ENCODE measurements at places on chromosomes 12 and 14. TPM values are rescaled to one million over a fixed set of nuclear protein-coding genes. Genes with fewer than 3 reads are reported as not detected.

DNA sequence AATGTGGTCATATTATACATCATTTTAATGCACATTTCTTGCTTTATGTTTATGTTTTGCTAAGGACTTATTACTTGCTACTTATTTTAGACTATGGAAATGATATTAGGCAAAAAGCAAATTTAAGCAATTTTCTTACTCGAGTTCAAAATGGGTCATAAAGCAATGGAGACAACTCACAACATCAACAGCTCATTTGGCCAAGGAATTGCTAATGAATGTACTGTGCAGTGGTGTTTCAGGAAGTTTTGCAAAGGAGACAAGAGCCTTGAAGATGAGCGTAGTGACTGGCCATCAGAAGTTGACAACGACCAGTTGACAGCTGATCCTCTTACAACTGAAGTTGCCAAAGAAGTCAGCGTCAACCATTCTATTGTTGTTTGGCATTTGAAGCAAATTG, 831.8 kb upstream of the SEL1L start:
- no peak for DNase-seq

Gene OAS2
- polyA plus RNA-seq, result 21.0 TPM

Gene GRIP1
- 0.35 TPM for polyA plus RNA-seq

- DNase-seq, result no peak
Measured at GRCh38 chr12:127052511-127053232, 1214.3 kb upstream of the TMEM132C start.

GRCh38 chr12:105423921-105424320, 93.4 kb downstream of the C12orf75 start:
- DNase-seq, result no peak

Gene RNASE3
- 2.8 TPM for polyA plus RNA-seq

Gene RECQL
- 22.4 TPM for polyA plus RNA-seq

Gene GPRC5A
- polyA plus RNA-seq, result 0.09 TPM

DNA sequence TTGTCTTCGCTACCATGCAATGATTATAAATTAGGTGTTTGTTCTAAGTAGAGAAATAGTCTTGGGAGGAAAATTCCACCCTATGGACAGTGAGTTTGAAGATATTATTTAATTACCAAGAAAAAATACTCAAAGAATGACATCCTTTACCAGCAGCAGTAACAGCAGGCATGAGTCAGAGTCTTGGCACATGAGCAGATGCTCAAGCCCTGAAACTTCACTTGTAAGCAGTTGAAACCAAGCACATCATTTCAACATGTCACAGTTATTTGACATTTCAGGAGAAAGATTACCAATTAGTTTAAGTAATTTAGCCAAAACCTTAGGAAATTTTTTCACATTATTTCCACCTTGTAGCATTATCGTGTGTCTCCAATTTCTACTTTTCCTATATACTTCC, 99.2 kb downstream of the C12orf50 start:
- DNase-seq, result no peak

GRCh38 chr14:88016768-88017167, 11.8 kb downstream of the GPR65 start:
- no peak for DNase-seq

GRCh38 chr14:22052795-22053194, 379.2 kb upstream of the OR4E1 start:
- no peak for DNase-seq

DNA sequence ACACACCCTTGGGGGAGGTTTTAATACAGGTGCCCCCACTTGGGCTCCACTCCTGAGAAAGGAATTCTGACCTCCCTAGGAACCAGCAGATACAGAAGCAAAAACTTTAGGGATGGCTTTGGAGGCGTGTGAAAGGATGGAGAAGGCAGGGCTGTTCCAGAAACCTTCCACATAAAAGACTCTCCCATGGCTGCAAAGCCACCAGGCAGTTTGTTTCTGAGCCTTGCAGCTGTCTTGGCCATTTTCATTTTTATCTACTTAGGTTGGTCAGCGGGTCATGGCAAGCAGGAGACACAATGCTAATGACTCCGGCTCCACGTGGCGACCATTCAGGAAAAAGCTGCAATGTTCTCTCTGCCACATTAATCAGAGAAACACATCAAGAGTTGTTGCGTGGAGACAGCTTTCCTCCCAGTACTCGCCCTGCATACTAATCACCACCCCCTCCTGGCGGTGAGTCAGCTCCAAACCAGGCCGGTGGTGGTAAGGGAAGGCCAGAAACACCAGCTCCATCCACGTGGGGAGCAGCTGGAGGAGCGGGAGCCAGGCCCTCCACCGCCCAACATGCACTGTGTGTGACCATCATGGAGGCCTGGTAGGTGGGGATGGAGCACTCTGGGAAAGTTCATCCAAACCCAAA, 30.9 kb upstream of the IRF2BPL start:
- DNase-seq, result no peak

Gene BTBD7
- 8.5 TPM for polyA plus RNA-seq

Gene KRT77
- polyA plus RNA-seq, result not detected

Gene KRT79
- polyA plus RNA-seq, result not detected

- no peak for DNase-seq
Measured at GRCh38 chr14:59634617-59635016, 58.0 kb upstream of the CCDC175 start.

DNA sequence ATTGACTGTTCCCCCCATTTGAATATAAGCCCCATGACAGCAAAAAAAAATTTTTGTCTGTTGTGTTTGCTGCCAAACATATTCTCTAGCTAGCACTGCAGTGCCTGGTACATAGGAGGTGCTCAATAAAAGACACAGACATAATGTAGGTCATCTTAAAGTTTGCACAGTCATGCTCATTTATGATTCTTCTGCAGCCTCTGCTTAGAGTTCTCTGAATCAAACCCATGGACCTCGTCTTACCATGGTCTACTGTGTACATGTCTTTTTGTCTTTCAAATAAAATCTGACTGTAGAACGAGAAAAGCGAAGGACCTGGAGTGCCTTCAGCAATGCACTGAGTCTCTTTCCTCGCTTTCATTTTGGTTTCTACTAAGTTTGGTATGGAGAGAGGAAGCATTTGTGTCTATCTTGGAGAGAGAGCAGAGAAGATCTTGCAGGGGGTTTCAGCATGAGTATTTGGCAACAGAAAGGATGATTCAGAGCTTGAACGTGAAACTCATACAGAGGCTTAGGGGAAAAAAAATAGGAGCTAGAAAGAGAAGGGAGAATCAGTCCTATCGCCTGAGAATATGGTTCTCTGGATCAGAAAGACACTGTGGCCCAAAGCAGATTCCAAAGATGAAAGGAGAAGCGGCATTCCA, 38.8 kb upstream of the TMCC3 start:
- DNase-seq, result no peak

Gene LRP1
- 8.9 TPM for polyA plus RNA-seq

- DNase-seq, result no peak
Measured at GRCh38 chr12:47071241-47071852, 8.1 kb upstream of the PCED1B start.

DNA sequence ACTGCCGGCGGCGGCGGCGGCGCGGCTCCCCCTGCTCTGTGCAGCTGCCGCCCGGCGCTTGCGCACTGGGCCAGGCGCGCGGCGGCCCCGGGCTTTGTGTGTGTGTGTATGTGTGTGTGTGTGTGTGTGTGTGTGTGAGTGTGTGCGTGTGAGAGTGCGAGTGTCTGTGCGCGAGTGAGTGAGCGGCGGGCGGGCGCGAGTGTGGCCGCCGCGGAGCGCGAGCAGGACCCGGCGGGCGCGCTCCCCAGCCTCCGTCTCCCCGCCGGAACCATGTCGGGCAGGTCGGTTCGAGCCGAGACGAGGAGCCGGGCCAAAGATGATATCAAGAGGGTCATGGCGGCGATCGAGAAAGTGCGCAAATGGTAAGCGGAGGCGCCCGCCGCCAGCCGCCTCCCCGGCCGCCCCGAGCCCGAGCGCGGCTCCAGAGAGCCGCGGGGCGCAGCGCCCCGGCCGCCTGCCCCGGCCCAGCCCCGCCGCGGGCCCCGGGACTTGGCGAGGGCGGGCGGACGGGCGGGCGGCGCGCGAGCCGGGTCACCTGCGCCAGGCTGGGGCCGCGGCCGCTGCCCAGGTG, at the start of gene BCL7A:
Gene BCL7A (plus strand): TSS at position 63 of the 571 bp plus-strand sequence. CDS start 208 bp downstream, at position 271.
- DNase-seq, result peak; percentile 89

GRCh38 chr12:126883697-126884096, 1383.3 kb upstream of the TMEM132C start:
- no peak for DNase-seq

Gene NOPCHAP1
- polyA plus RNA-seq, result 12.2 TPM

Gene SLC25A47
- not detected for polyA plus RNA-seq

- DNase-seq, result no peak
Measured at GRCh38 chr12:104686196-104686595, 229.4 kb downstream of the CHST11 start.

GRCh38 chr12:103802586-103802886, 38.5 kb downstream of the NT5DC3 start:
- no peak for DNase-seq

GRCh38 chr14:90820958-90821357, 4.7 kb upstream of the TTC7B start:
- DNase-seq, result peak; percentile 87

Gene DHRS2
- polyA plus RNA-seq, result 17.1 TPM
